Memory B cell (primary cell): ENCODE measurements at places on chromosomes 3 and 15.

- DNase-seq = no peak
Observed at GRCh38 chr3:69463531-69463930, 77.6 kb upstream of the FRMD4B start.

- DNase-seq = no peak
Observed at GRCh38 chr3:94416768-94417167, 353.9 kb downstream of the NSUN3 start.

DNA sequence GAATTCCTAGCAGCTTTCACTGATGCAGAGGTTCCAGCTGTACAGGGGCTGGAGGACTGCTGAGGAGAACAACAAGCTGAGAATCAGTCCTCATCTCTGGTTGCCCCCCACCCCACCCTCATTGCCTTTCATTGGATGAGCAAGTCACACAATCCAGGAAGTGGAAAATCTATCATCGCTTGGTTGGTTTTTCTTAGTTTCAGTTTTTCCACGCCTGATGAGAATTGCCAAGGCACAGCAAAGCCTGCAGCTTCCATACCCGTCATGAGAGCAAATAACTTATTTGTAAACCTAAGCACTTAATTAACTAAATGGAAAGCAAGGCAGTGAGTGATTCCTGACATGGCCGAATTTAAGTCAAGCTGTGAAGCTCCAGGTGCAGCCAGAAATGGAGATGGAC is 21.4 kb upstream of the LIPC start:
- DNase-seq = no peak

- no peak for DNase-seq
Observed at GRCh38 chr15:47607695-47608094, 109.6 kb upstream of the SEMA6D start.
